Spinal cord (tissue), 10 donors: ENCODE measurements at places on chromosomes 7 and 10.

DNA sequence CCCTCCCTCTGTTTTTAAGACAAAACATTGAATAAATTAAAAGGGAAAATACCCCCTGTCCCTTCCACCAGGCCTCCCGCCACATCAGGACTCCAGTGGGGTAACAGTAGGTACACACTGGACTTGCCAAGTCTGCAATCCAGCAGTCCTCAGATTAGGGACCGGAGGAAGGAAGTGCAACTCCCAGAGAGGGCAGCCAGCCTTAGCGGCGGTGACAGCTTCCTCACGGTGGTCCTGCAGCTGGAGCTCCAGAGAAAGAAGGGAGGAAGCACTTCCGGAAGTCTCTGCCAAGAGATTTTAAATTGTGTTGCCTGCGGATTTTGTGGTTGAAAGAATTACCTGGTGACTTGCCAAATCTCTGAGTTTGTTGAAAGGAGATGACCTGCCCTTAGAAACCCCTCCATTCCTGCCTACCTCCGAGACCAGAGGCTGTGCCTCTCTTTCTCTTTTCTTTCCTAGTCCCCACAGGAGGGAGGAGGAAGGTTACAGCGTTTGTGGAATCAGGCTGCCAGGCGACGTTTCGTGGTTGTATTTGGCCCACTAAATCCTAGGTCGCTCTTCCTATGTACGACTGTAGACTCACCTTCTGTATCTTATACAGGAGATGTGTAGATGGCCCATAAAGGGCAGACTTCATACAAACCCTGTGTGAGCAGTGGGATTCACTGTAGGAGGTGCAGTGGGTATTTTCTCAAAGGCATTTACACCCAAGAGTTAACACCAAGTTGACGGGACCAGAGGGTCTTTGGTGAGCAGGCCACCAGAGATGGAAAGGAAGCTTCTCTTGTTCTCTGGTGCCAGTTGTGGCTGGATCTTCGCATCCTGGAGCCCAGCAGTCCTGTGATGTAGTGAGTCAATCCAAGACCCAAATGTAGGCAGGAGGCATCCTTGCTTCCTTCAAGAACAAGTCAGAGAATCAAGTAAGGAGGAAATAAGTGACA is 77.9 kb downstream of the INSIG1 start:
- peak; percentile 35 for DNase-seq

DNA sequence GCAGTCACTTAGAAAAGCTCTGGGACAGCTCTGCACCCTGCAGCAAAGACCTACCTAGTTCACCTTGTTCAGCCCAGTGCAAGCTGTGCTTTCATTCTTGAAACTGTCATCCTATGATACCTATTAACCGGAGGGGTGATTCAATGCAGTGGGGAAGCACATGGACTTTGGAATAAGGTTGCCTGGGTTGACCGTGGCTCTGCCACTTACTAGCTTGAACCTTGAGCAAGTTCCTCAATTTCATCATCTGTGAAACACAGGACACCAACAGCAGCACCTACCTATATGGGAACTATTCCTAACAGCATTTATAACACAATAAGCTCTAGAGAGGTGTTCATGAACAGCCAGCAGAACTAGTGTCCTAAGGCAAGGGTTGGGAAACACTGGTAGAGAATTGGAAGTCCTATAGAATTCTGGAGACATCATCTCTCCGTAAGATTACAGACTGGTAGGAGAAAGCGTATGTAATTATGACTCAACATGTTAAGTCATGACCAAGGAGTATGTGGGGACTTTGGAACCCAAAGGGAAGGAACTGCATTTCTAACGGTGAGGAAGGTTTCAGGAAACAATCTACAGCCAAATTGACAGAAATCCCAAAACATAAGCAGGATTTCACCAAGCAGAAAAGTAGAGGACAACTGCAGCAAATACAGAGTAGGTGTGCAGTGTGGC is 270.0 kb downstream of the USP6NL start:
- no peak for DNase-seq

DNA sequence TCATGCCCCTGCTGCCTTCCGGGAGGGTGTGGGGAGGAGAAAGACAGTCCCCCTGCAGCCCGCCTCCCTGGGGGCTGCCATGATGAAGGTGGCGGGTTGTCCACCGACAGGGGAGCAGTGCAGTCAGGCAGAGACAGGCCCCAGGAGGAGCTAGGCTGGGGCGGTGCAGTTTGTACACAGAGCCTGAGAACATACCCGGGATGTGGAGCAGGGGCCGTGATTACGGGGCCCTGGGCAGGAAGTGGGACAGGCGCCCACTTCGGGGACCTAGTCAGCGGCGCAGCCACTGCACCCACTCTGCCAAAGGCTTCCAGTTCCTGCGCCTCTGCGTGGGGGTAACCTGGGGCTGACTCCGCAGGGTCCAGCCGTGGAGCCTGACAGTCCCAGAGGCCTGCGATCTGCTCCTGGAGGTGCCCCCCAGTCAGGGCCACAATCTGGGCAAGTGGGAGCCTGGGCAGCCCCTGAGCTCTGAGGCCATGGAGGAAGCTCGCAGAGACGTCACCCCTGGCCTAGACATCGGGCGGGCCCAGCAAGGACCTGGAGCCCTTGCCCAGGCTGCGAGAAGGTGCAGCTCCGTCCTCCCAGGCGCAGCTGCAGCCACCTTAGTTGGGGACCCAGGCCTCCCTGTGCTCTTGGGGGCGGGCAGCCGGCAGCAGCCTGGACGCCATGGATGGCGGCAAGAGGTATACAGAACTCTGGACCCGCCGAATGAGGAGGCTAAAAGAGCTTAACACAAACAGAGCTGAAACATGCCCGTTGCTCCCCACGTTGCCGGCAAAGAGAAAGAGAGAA is 1356.8 kb downstream of the XPNPEP1 start:
- no peak for DNase-seq

DNA sequence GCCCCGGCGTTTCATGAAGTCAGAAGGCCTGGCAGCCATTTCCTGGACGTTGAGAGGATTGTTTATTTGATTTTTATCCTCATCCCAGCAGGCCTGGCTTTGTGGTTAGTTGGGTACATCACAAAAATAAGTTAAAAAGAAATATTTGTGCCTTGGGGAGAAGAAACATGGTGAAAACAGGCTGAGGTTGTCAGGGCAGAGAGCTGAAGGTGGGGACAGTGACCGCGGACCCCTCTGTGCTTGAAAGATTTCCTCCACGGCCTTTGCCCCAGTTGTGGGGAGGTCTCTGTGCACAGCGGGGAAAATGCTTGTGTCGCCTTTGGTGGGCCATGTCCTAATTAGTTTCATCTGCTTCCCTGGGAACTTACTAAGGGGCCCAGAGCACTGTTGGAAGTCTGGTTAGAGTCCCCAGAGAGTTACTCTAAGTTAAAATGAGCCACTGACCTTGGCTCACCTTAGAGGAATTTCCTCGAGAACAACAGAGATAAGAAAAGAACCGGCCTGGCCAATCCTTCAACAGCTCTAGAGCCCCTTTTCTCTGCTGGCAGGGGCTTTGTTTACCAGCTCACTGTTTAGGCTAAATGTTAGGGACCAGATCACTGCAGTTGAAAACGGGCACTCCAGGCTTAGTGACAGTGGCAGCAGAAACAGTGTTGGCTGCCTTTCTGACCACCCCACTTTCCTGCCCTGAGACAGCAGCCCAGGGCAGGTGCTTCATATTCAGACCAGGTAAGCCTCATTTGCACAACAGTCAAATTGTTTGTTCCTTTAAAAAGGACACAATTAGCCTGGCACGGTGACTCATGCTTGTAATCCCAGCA is 37.9 kb downstream of the CRCP start:
- no peak for DNase-seq

GRCh38 chr7:151374139-151374538 is 32.5 kb downstream of the NUB1 start:
- DNase-seq: no peak

- no peak for DNase-seq
Measured at GRCh38 chr10:30494558-30494957, 60.6 kb downstream of the MAP3K8 start.

DNA sequence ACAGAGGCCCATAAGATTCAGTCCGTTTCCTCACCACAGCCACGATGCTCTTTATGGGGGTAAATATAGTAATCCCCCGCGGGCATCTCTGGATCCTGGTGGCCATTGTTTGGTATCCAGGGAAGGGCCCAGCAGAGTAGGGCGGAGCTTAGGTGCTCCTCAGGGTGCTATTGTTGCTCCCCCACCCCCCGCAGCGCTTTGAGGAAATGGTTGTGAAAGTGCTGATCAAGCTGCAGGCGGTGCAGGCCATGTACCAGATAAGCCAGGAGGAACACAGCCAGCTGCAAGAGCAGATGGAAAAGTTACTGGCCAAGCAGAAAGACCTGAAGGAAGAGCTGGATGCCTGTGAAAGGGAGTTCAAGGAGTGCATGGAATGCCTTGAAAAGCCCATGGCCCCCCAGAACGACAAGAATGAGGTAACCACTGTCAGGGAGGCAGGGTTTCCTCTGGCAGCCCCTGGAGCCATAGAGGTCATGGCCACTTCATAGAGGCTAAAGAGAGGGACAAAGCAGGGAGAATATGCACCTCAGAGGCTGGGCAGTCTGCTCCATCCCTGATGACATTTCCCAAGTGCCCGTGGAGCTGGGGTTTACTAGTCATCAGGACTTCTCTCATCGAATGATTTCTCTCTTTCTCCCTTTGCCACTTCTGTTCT is 17.6 kb upstream of the FLNC start:
- DNase-seq: no peak

DNA sequence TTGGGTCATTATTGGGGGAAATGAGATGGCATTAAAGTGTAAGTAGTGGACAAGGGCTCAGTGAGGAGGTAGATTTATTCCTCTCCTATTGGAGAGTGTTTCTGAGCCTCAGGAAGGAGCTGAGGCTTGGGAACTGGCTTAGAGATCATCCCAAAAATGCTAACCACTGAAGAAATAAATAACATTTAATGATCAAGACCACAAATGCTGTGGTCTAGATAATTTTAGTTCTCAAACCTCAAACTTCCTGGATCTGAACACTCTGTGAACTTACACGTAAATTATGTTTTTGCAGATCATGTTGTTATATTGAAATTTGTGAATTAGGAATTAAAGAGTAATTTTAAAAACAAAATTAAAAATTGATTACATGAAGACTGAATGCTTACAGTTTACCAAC is 27.3 kb downstream of the MDFIC start:
- DNase-seq: no peak

DNA sequence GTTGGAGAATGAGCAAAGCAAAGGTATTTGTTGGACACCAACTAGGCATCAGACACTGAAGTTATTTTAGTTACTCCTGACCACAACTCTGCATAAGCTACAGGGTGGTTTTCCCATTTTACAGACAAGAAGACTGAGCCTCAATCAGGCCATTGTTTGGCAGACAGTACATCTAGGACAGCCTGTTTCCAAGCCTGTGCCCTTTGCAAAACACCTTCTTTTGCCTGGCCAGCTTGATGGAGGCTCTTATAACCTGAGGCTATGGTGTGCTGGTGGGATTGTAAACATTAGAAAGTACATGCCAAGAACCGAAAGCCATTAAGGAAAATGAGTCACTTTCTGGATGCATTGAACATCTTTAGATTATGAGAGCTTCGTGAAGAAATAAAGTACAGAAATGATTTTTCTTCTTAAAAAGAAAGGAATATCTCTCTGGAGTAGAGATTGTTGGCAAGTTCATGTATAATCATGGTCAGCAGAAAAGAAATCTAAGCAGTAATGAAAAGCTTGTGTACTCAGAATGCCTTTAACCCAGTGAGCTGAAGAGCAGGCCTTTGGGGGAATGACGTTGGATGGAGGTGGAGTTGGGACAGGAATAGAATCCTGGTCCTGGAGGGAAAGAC is 140.6 kb downstream of the KIAA1217 start:
- no peak for DNase-seq

GRCh38 chr7:121385800-121386179 is 10.3 kb downstream of the FAM3C start:
- no peak for DNase-seq

GRCh38 chr10:30708234-30708633 is 78.7 kb upstream of the LYZL2 start:
- DNase-seq: no peak

GRCh38 chr10:121680879-121681655 is 82.8 kb upstream of the FGFR2 start:
- no peak for DNase-seq

DNA sequence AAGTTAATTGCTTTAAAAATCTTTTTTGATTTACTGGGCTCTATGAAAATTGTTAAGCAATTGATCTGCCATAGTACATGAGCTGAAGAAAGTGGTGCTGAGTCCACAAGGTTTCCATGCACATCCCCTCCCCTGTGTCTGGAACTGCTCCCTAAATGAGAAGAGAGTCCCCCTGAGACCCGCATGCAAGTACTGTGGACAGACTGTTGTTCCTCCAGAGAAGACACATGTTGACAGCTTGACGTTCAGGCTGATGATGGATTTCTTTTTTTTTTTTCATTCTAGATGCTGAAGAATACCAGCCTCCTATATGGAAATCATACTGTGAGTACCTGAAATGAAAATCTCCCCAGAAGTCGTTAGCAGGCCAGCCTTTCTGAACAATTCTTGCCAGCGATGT is 159.8 kb downstream of the CHN2 start:
- DNase-seq: no peak

GRCh38 chr10:133328358-133329343 is 8.0 kb downstream of the CALY start:
- no peak for DNase-seq

DNA sequence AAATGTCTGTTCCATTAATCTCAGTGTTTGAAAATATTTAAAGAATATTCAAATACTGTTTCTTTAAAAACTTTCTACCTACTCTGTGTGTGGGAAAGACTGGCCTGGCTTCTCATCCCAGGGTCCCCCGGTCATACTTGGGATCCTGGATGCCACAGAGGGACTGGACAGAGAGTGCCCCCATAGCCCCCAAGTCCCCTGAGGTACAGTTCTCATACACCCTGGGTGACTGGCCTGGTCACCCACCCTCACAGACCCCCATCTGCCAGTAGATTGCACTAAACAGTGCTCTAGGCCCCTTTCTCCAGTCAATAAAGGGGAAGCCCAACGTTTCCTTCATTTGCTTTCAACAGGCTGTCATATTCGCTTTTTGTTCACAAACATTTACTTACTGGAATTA is 3.0 kb downstream of the TMEM273 start:
- no peak for DNase-seq

DNA sequence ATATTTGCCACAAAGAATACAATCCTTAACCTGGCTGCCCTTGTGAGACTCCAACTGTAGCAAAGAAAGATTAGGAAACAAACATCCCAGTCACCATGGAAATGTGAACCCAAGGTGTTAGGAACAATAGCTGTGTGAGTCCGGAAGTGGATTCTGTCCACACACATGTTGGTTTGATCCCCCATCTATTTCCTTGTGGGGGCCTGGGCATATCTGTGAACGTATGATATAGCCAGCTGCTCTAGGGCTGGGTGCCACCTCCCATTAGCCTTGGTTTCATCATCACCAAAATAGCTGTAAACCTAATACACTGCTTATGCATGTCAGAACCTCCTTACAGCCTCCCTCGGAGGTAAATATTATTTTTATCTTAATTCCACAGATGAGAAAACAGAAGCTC is 26.4 kb downstream of the GRK5 start:
- DNase-seq: no peak

- DNase-seq: no peak
Measured at GRCh38 chr7:94643771-94644545, 12.0 kb downstream of the SGCE start.

- no peak for DNase-seq
Measured at GRCh38 chr7:111743244-111743847, 181.1 kb upstream of the IMMP2L start.
